ENCODE measurements at places on chromosomes 13 and 19.

- peak; percentile 78 for DNase-seq
Observed at GRCh38 chr13:50387051-50387581, 371.9 kb downstream of the KCNRG start.

DNA sequence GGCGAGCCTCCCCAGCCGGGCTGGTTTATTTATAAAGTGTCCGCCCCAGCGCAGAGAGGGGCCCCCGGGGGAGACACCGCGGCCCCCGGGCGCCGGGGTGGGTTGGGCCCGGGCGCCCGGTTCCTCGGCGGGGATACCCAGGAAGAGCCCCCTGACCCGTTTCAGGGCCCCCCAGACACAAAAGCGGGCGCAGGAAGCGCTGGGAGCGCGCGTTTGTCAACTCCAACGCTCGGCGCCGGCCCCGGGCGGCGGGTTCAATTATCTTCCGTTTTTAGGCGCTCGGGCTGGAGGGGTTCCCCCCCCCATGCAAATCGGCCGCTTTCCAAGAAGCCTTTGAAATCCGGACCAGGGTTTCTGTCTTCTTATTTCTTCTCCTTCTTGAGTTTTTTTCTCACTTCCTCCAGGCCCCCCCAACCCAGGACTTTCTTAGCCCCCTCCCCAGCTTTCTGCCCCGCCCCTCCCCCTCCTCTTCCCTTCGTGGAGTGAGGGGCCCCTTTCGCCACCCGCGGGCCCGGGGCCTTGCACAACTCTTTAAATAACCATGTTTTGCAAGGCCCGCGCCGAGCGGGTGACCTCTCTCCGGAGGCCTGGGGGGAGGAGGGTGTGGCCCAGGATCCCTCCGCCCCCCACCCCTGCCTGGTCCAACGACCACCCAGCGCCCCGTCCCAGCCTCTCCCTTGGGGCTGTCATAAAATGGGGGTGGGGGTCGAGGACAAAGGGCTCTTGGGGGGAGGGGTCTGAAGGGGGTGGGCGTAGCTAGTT lies 935 bp downstream of the ARID3A start:
- DNase-seq, result no peak

GRCh38 chr19:12260236-12260635 lies 34.4 kb downstream of the ZNF44 start:
- no peak for DNase-seq

DNA sequence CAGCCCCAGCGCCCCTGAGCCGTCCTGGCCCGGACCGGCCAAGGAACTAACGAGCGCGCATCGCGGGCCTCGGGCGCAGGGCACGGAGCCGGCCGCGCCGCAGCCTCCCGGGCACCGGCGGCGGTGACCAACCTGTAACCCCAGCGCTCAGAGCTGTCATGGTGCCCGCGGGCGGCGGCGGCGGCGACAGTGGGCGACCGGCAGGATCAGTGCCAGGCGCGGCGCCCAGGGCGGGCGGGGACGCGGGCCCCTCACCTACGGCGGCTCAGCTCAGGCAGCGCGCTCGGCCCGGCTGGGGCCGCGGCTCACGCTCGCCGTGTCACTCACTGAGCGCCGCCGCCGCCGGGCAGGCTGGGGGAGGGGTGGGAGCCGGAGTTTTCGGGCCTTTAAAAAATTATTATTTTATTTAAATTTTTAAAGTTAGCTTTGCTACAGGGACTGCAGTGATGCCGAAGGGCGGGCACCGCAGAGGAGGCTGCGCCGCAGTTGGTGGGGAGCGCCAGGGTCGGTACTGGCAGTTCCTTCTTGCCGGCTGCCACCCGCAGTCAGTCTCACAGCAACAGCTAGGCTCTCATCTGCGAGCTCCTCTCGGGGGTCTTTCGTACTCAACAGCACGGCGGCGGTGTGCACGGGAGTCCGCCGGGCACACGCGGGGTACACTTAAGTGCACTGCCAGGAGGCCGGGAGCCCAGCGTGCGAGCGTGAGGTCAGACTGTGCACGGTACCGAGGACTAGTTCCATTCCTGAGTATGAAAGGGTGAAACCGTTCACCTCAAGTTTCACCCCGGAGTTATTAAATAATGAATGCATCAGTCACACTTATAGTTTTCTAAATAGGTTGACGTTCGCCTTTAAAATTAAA lies at the start of gene NALCN:
Gene NALCN, minus strand, starts transcription at position 328 of the 862 bp plus-strand sequence. CDS start 17,382 bp downstream, outside the sequence.
- DNase-seq, result peak; percentile 1

- DNase-seq, result no peak
Observed at GRCh38 chr19:28485292-28485691, 727.7 kb downstream of the UQCRFS1 start.

- DNase-seq, result no peak
Observed at GRCh38 chr13:102311901-102312300, 89.9 kb downstream of the FGF14 start.

DNA sequence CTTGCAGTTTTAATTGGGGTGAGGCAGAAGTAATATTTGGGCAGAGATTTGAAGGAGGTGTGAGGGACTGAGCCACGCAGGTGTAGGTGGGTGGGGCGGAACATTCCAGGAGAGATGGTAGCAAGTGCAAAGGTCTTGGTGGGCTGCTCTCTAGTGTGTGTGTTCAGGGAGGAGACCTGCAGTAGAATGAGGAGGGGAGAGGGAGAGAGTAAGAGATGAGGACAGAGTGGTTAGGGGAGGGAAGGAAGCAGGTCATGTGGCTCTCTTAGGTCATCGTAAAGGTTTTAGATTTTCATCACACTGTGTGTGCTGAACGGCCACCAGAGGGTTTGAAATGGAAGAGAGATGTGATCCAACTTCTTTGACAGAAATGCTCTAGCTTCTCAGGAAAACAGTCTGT lies 33.5 kb downstream of the WASF3 start:
- DNase-seq, result no peak

GRCh38 chr13:75480671-75481175 lies 1.2 kb downstream of the TBC1D4 start:
- no peak for DNase-seq

- no peak for DNase-seq
Observed at GRCh38 chr19:47613165-47614020, 4.5 kb downstream of the BICRA start.

DNA sequence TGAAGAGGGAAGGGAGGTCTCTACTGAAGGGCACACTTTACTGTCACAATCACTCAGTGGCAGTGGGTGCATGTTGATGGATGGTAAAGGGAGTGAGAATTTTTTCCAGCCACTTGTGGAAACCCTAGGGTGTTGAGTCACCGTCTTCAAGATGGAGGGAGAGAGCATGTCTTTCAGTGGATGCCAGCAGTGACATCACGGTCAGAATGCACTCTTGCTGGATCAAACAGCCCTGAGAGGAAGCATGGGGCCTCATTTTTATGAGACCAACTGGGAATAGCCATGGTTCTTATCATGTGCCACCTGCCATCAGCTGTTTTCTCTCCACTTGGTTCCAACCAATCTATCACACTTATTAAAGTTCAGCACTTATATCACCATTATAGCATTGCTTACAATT lies 182.5 kb downstream of the KCNRG start:
- DNase-seq, result no peak

DNA sequence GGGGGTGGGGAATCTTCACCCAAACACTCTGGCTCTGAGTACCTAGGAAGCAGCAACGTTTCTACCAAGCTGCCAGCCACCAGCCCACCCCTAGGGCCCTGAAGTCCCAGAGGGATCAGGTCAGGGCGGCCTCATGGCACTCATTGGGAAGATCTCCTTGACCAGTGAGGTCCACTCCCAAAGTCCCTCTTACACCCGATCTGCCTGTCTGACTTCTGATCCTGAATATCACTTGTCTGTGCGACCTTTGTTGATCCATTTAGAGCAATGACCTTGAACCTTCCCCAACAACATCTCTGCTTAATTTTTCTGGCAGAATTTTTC lies 2.1 kb upstream of the GNA15 start:
- no peak for DNase-seq

- DNase-seq, result no peak
Observed at GRCh38 chr19:42053037-42053935, 16.7 kb downstream of the GRIK5 start.

- DNase-seq, result no peak
Observed at GRCh38 chr19:8180018-8180417, 29.2 kb upstream of the CERS4 start.

- DNase-seq, result no peak
Observed at GRCh38 chr19:5480427-5480836, 25.2 kb downstream of the ZNRF4 start.
